ENCODE measurements at places on chromosomes 11 and 22.

GRCh38 chr11:67410369-67410831 lies 5.1 kb upstream of the CARNS1 start:
- no peak for DNase-seq

- no peak for DNase-seq
Measured at GRCh38 chr11:33405834-33406602, 148.8 kb downstream of the HIPK3 start.

DNA sequence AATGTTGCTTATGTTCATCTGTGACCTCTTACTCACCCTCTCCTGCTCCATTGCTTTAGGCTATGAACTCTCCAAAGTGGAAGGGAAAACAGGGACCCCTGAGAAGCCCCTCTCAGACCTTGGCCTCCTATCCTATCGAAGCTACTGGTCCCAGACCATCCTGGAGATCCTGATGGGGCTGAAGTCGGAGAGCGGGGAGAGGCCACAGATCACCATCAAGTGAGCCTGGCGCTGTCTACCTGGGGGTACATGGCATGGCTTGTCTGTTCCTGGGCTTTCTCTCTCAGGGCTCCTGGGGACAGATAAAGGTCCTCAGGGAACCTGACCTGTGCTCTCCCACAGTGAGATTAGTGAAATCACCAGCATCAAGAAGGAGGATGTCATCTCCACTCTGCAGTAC lies 2.1 kb downstream of the RNASEH2C start:
- no peak for DNase-seq

GRCh38 chr11:131993246-131993645 lies 622.8 kb downstream of the NTM start:
- no peak for DNase-seq

DNA sequence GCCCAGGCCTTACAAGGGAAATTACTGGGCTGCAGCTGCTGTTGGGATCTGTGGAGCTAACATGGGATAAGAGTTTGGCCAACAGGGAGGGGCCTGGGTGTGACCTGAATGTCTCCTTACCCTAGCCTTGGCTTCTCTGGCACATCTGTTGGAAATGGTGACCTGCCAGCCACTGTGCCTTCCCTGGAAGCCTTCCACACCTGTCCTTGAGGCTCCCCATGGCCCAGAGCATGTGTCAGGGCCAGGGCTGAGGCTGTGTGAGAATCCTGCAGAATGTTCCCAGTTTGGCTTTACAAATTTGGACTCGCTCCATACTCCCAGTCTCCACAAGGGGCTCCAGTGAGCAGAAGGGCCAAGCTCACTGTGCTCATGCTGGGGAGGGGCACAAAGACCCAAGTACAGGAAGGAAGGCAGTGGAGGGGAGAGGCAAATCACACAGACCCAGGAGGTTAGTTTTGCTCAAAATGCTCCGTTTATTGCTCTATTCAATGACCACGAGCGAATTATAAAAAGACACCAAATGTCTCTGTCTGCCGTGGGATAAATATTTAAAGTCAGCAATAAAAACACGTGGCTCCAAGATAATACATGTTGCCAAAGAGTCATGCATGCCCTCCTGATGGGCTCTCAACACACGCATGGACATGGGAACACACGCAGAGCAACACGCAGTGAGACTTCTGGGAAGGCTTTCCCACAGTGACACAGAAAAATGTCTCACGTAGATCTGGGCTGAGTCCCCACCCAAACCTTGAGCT lies 1.7 kb upstream of the IGSF22 start:
- DNase-seq: peak; percentile 54

DNA sequence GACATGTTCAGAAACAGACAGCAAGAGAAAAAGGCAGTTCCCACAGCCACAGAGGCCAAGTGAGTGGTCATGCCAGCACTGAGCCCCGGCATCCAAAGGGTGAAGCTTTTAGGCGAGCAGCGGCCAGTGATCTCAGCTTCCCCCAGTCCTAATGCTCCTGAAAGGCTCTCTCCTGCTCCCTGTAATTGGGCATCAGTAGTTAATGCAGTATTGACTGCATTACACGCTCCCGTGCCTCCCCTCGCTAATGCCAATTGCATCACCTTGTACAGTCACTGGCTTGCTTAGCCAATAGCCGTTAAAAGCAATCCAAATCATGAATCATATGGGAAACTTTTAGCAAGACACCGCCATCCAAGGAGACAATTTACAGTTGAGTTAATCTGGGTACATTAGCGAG lies 4.9 kb downstream of the LMO1 start:
- no peak for DNase-seq

DNA sequence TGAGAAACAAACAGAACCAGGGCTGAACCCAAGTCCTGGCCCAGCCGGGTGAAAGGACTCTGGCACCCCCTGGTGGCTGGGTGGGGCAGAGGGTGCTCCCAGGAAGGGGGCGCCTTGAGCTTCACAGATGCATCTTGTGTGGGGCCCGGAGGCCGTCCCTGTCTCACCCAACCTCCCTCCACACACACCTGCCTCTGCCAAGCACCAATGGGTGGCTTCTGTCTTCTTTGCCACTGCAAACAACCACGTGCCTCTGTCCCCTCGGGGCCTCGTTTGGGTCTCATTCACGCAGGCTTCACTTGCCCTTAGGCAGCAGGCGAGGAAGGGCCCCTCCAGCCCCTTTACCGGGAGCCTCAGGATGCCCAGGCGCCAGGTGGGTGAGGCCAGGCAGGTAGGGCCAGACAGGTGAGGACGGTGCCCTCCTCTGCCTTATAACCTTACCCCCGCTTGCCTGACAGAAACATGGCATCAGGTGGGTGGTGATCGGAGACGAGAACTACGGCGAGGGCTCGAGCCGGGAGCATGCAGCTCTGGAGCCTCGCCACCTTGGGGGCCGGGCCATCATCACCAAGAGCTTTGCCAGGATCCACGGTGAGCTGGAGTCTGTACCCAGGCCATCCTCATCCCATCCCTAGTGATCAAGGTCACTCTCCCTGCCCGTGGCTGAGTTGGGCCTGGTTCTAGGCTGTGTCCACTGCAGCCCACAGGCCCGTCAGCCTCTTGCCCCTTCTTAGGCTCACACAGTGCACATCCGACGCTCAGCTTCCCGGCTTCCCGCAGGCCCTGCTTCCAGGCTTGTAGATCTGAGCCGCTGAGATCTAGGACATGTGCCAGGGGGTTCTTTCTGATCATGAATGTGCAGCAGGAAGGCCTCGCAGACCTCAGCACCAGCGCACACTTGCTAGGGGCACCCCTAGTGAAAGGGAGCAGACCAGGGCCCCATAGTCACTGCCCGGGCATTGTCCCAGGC lies 17.2 kb downstream of the POLR3H start:
- DNase-seq: peak; percentile 45

GRCh38 chr11:47861728-47862127 lies 13.6 kb upstream of the NUP160 start:
- DNase-seq: no peak

- DNase-seq: peak; percentile 69
Measured at GRCh38 chr22:37498289-37498909, 12.2 kb upstream of the MFNG start.

DNA sequence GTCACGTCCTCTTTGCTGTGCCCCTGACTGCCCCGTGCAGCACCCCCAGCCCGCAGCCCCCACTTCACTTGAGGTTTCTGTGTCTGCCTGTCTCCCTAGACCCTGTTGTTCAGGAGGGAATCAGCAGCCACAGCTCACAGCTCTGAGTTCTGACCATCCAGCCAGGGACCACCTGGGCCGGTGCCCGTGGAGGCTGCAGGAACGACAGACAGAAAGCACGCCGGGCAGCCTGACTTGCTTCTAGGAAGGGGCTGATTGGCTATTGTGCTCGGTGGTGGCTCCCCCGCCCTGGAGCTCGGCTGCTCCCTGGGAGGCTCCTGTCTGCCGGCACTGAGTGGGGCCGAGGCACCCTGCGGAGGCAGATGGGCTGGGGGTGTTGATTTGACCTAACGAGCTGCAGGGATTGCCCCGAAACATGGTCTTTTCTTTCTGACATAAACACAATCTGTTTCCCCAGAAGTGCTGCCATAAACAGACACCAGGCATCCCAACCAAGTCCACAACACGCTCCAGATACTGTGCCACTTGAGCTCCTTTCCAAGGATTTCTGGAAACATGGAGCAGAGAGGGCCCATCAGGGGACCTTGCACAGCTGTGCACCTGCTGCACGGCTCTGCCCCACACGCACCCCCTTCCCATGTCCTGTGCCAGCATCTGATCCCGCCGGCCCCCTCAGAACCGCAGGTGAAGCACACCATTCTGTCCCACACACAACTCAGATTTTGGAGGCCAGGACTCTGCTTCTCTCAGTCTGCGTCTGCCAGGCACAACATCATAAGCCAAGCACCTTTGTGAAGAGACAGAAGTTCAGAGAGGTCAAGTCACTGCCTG lies 855.9 kb downstream of the TBC1D22A start:
- DNase-seq: no peak

- no peak for DNase-seq
Measured at GRCh38 chr11:123344790-123345357, 85.2 kb upstream of the GRAMD1B start.

DNA sequence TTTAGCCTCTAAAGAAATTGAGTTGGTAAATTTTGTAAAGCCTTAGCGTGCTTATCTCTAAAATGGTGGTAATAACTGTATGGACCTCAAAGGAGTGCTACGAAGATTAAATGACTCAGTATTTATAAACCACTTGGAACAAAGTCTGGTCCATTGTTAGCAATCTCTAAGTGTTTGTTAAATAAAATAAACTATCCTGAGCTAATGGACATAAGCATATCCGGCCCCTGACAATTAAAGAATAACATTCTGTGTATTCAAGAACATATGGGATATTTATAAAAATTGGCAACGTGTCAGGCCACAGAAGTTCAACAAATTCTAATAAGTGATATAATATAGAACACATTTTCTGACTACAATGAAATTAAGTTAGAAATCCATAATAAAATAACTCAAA lies 71.0 kb downstream of the MYEOV start:
- DNase-seq: no peak

GRCh38 chr11:13215149-13215548 lies 62.4 kb upstream of the BMAL1 start:
- DNase-seq: no peak

DNA sequence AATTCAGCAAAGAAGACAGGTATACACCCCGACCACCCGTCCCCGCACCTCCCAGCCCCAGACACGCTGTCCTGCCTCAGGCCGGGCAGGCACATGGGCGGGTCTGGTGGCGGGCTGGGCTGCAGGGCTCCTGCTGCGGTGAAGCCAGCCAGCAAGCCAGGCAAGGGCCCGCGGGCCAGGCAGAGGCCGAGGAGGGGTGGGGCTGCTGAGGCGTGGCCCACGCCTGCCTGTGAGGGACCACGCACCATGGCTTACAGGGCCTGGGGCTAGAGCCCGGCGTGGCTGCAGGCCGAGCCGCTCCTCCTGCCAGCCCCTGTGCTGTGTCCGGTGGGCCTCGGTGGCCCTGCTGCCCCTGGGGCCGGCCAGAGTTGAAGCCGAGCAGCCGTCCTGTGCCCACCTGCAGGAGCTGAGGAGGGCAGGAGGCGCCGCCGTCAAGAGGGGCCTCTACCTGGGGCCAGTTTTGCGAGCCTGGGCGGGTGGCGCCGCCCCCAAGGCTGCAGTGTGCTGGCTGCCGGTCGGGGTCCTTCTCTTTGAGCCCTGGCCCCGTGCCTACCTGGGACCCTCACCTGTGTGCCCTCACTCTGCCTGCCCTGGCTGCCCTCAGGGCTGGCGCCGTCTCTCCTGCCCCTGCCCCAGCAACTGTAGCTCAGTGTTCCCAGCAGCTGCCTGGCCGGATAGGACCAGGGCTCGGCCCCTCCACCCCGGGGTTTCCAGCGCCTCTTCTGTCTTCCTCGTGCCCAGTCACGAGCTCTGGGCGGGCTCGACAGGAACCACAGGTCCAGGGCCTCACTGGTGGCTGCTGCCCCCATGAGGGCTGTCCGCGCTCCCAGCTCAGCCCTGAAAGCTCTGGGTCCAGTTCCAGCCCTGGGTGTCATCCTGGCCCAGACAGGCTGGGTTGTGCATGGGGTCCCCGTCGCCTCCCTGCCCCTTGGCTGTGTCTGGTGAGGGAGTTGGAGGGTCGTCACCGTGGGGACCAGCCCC lies 38.4 kb downstream of the MOB2 start:
- no peak for DNase-seq

DNA sequence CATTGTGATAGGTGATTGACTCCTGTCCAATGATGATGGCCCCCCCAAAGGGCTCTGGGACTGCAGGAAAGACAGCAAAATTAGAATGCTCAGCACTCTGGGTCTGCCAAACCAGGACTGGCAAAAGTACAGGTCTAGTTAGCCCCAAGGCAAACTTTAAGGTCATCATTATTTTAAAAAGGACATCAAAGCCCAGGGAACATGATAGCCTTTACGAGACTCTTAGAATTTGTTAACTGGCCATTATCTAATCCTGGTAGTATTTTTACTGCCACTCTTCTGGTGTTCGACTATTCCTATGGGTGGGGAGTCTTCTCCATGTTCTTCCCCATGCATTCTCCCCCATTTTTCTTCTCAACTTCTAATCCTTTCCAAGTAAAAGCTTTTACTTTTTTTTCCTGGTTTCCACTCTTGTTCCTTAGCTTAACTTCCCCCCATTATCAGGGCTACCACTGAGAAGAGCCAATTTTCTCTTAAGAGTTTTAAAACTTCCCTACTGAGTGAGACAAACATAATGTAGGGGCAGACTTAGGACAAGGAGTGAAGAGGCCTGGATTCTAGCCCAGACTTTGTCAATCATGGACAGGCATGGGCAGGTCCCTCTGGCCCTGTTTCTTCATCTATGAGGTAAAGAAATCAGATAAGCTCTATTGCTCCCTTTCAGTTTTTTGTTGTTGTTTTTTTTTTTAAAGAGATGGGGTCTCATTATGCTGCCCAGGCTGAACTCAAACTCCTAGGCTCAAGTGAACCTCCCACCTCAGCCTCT lies 7.1 kb downstream of the DDB1 start:
- no peak for DNase-seq

GRCh38 chr11:44277196-44278090 lies 32.5 kb downstream of the ALX4 start:
- no peak for DNase-seq

DNA sequence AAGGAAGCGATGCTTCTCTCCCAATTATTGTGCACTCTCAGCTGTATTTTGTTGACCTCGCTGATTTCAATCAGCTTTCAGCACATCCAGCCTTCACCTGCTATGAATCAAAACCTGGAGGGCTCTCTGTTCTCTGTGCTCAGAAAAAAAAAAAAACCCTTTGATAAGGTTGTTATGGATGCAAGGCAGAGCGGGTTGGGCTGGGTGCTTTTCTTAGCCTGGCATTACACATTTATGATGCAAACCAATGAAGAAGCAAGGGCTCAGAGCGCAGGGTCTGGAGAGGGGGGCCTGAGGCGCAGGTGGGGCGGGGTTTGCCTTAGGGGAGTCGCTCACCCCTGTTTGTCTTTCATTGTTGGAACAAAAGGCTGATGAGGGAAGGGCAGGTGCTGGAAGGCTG lies 86.0 kb upstream of the CADM1 start:
- no peak for DNase-seq
